Thoracic aorta (tissue), 2 donors: ENCODE measurements at places on chromosomes 7 and 10.

DNA sequence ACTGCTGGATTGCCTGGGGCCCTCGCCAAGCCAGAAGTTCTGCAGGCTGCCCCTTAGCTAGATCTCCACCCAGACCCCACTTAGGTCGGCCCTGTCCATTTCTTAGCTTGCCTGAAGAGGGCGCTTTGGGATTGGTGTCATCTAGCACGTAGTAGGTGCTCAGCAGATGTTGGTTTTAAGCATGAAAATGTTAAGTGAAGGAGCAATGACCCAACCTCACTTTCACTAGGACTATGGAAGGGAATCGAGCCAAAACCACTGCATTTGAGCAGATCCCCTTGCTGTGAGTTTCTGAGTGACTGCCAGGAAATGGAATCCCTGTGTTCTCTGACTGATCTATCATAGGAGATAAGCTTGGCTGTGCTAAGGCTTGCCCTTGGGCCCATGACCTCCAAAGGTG, 131.7 kb upstream of the EEPD1 start:
- H3K4me1 ChIP-seq, result peaks cover 3% of the 10 kb centered on the region
- H3K36me3 ChIP-seq, result no peaks in the 10 kb centered on the region
- no peak for DNase-seq

DNA sequence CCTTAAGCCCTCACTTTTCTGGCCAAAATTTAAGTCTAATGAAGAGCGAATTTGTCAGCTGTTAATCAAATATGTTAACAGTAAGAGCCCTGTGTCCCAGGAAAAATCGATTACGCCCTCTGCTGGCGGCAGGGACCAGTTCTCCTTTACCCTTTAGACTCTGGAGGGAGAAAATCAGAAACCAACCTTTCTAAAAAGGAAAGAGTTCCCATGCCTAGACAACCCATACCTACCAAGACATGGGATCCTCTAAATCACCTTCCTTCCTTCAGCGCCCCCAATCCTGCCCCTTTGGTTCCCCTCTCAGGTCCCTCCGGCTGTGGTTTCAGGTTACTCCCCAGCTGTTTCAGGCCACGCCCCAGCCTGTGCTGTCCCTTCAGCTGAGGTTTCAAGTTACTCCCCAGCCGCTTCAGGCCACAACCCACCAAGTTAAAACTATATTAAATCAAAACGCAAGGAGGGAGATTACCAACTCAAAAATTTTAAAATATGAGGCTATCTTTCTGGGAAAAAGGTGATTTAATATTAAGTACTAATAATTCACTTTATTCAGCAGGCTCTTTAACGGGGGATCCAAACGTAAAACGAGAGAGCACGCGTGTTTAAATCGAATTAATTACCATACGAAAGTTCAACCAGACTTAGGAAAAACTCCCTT, 1.4 kb upstream of the AKR1B15 start:
- peak overlapping the region; percentile 68 for H3K4me3 ChIP-seq
- peaks cover 10% of the 10 kb centered on the region for H3K4me1 ChIP-seq
- DNase-seq, result no peak
- no peaks in the 10 kb centered on the region for H3K27me3 ChIP-seq

DNA sequence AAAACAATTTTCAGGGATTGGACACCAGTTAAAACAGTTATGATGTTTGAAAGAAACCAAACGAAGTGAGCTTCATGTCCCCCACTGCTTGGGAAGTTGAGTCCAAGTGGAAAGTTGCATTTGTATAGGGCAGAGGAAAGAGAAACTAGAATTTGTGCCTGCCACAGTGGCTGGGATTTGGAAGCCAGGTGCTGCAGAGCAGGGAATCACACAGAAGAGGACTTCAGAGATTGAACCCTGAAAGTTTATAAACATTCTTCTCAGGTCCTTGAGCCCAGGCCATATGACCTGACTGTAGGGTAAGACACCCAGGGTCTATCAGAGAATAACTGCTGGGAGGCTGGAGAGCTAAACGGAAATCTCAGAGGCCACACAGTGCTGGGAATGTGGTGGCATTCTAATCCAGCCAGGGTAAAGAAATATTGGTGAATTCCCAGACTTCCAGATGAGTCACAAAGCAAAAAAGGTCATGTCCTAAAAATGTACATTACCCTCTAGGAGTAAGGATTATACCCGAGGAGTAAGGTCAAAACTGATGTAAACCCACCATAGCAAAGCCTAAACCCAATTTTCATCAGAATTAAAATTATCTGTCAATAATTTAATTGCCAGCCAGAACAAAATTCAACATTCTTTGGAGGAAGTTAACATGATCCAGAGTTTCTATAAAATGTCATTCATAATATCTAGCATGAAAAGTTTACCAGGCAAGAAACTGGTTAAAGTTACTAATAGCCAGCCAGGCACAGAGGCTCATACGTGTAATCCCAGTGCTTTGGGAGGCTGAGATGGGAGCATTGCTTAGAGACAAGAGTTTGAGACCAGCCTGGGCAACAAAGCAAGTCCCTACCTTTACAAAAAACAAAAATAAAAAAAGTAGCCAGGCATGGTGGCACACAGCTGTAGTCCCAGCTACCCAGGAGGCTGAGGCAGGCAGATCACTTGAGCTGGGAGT, 31.2 kb downstream of the TOMM7 start:
- no peaks in the 10 kb centered on the region for H3K4me1 ChIP-seq
- no peak overlapping the region for H3K4me3 ChIP-seq
- no peaks in the 10 kb centered on the region for H3K36me3 ChIP-seq
- H3K27ac ChIP-seq, result no peak overlapping the region
- H3K27me3 ChIP-seq, result no peaks in the 10 kb centered on the region
- no peak for DNase-seq

DNA sequence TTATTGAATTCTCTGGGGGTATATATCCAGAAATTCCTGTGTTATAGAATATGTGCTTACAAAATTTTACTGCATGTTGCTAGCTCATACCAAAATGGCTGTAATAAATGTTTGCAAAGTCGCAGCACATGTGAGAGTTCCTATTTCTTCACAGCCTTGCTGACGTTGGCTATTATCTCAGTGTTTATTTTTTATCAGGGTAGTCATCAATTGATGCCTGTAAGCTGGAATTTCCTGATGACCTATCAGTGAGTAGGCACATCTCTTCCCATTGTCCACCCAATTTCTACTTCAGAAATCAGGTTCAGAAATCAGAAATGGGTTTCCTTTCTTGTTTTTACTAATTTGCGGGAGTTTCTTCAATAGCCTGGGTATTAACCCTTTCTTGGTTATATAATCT, 268.1 kb upstream of the FZD8 start:
- no peaks in the 10 kb centered on the region for H3K36me3 ChIP-seq
- no peak overlapping the region for H3K27ac ChIP-seq
- no peak for DNase-seq
- H3K4me1 ChIP-seq, result peaks cover 10% of the 10 kb centered on the region
- no peaks in the 10 kb centered on the region for H3K27me3 ChIP-seq

- H3K27ac ChIP-seq, result peak overlapping the region; percentile 27
- H3K36me3 ChIP-seq, result no peaks in the 10 kb centered on the region
- no peak for DNase-seq
- peak overlapping the region; percentile 11 for H3K4me3 ChIP-seq
- H3K27me3 ChIP-seq, result no peaks in the 10 kb centered on the region
- peaks cover 8% of the 10 kb centered on the region for H3K4me1 ChIP-seq
These were observed 13.4 kb downstream of the P4HA1 start for GRCh38 chr10:73083221-73083620.

DNA sequence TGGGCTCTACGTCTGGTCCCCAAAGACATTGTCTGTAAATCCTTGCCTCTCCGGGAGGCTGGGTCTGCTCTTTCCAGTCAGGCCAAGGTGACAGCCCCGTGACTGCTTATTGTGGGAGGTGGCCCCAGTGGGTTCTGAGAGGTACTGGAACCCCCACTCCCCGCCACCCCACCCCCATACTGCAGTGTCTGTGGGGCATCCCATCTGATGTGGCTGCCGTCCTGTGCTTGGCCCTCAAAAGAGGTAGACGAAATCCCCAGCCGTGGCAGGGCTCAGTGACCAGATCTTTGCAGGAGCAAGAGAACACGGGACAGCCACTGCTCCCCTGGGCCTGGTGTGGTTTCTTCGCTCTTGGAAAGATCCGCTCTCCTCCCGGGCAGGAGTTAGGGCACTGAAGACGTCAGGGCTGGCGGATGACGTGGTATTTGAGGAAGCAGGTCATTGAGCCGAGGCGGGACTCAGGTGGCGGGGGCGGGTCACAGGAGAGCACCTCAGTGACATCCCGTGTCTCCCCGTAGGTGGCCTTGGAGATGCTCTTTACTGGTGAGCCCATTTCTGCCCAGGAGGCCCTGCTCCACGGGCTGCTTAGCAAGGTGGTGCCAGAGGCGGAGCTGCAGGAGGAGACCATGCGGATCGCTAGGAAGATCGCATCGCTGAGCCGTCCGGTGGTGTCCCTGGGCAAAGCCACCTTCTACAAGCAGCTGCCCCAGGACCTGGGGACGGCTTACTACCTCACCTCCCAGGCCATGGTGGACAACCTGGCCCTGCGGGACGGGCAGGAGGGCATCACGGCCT, 20.7 kb downstream of the ECHDC3 start:
- no peaks in the 10 kb centered on the region for H3K27me3 ChIP-seq
- no peak for DNase-seq
- H3K4me3 ChIP-seq, result no peak overlapping the region
- H3K27ac ChIP-seq, result no peak overlapping the region
- peaks cover 11% of the 10 kb centered on the region for H3K36me3 ChIP-seq
- H3K4me1 ChIP-seq, result no peaks in the 10 kb centered on the region

DNA sequence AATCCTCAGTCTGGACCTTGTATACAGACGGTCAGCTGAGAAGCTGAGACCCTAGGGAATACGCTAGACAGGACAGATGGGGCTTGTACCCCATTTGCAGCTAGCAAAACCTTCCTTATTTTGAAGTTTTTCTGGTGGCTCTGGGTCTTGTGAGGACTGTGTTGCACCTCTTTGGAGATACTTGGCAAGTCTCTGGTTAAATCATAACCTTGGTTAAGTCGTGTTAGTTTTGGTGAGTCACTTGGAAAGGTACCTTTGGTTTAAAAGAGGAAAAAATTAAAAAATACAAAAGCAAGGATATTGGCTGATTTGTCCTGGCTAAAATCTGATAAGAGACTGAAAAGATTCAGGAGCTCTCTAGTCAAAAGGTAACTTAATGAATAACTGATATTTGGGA, 140.6 kb downstream of the COBL start:
- DNase-seq, result no peak
- no peak overlapping the region for H3K27ac ChIP-seq
- H3K27me3 ChIP-seq, result no peaks in the 10 kb centered on the region

GRCh38 chr10:24209946-24210491, 1.1 kb downstream of the KIAA1217 start:
- H3K36me3 ChIP-seq, result no peaks in the 10 kb centered on the region
- no peak for DNase-seq
- H3K27me3 ChIP-seq, result no peaks in the 10 kb centered on the region
- H3K4me1 ChIP-seq, result peaks cover 3% of the 10 kb centered on the region
- peak overlapping the region; percentile 72 for H3K4me3 ChIP-seq
- H3K27ac ChIP-seq, result peak overlapping the region; percentile 60

DNA sequence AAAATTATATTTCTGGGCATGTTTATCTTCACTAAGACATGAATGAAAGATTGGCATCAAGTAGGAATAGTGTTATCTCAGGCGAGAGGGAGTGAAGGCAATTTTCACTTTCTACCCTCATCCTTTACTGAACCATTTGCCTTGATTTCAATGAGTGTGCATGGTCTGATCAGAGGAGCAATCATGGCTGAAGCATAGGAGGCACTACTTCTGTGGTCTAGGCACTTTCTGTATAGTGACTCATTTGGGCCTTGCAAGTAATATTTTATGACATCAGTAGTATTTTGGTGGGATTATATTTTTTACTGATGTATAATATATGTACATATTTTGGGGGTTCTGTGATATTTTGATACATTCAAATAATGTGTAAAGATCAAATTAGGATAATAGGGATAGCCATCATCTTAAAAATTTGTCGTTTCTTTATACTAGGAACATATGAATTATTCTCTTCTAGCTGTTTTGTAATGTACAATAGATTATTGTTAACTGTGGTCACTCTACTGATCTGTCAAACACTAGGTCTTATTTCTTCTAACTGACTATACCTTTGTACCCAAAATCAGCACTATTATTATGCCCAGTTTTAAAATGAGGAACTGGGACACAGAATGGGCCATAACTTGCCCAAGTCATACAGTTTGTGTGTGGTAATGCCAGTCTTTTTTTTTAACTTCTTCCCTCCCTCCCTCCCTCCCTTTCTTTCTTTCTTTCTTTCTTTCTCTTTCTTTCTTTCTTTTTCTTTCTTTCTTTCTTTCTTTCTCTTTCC, 101.9 kb downstream of the RAB11FIP2 start:
- H3K4me1 ChIP-seq, result no peaks in the 10 kb centered on the region
- H3K4me3 ChIP-seq, result no peak overlapping the region
- DNase-seq, result no peak
- H3K27ac ChIP-seq, result no peak overlapping the region
- no peaks in the 10 kb centered on the region for H3K36me3 ChIP-seq

GRCh38 chr7:20577441-20578071, 37.9 kb upstream of the ABCB5 start:
- no peaks in the 10 kb centered on the region for H3K27me3 ChIP-seq
- no peaks in the 10 kb centered on the region for H3K36me3 ChIP-seq
- H3K4me1 ChIP-seq, result peaks cover 6% of the 10 kb centered on the region
- H3K27ac ChIP-seq, result no peak overlapping the region
- no peak for DNase-seq
- no peak overlapping the region for H3K4me3 ChIP-seq

DNA sequence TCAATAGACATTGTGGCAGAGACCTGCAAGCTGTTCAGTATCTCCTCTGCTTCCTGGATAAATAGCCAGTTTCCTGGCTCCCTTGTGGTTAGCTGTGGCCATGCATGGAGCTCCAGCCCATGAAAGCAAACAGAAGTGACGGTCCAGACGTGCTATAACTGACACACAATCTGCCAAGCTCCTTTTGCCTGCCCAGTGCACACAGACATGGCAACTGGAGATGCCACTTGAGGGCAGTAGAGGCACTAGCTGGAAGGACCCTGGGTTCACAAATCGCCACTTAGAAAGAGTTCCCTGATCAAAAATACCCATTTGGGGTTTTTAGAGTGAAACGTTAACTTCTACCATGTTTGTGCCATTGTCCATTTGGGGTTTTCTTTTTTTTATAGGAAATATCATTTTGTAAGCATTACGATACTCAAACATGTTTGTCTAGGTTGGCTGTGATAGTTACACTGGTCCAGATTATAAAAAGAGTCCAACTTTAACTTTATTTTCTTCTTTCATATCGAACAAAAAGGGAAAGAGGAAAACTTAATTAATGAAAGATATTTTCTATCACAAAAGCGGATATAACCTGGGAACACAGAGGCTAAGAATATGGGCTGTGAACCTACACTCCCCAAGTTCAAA, 31.3 kb downstream of the KIN start:
- H3K4me1 ChIP-seq, result no peaks in the 10 kb centered on the region
- H3K4me3 ChIP-seq, result no peak overlapping the region
- H3K36me3 ChIP-seq, result peaks cover 52% of the 10 kb centered on the region
- no peak overlapping the region for H3K27ac ChIP-seq

GRCh38 chr10:43969506-43969905, 320.8 kb upstream of the ZNF32 start:
- no peaks in the 10 kb centered on the region for H3K27me3 ChIP-seq
- no peak overlapping the region for H3K27ac ChIP-seq
- DNase-seq, result no peak
- H3K36me3 ChIP-seq, result no peaks in the 10 kb centered on the region
